ENCODE measurements at places on chromosomes 12 and 14. TPM values are rescaled to one million over a fixed set of nuclear protein-coding genes. Genes with fewer than 3 reads are reported as not detected.

The ASCL1 gene
- total RNA-seq, result not detected

The GARIN6 gene
- total RNA-seq, result not detected

The ACVRL1 gene
- total RNA-seq, result 422 TPM

The CTSG gene
- total RNA-seq, result not detected

The TIMELESS gene
- total RNA-seq, result 14.6 TPM
